Activated CD4-positive, alpha-beta T cell treated with anti-CD3 and anti-CD28 coated beads, Interleukin-2, amount 10 ng/mL, durations not matched to agents 24 days and 14 days (primary cell): ENCODE measurements at places on chromosomes 3 and 15.
A peak's percentile ranks its signal among the peaks of the same experiment; 100 is the strongest.

GRCh38 chr3:108677811-108678210 is 79.4 kb downstream of the RETNLB start:
- H3K4me3 ChIP-seq, result no peak overlapping the region
- H3K36me3 ChIP-seq, result peaks cover 13% of the 10 kb centered on the region
- H3K4me1 ChIP-seq, result peaks cover 10% of the 10 kb centered on the region
- H3K27ac ChIP-seq, result no peak overlapping the region

- H3K4me3 ChIP-seq, result no peak overlapping the region
- H3K27me3 ChIP-seq, result peaks cover 25% of the 10 kb centered on the region
- no peak for DNase-seq
Measured at GRCh38 chr15:69736161-69736560, 283.5 kb downstream of the RPLP1 start.

DNA sequence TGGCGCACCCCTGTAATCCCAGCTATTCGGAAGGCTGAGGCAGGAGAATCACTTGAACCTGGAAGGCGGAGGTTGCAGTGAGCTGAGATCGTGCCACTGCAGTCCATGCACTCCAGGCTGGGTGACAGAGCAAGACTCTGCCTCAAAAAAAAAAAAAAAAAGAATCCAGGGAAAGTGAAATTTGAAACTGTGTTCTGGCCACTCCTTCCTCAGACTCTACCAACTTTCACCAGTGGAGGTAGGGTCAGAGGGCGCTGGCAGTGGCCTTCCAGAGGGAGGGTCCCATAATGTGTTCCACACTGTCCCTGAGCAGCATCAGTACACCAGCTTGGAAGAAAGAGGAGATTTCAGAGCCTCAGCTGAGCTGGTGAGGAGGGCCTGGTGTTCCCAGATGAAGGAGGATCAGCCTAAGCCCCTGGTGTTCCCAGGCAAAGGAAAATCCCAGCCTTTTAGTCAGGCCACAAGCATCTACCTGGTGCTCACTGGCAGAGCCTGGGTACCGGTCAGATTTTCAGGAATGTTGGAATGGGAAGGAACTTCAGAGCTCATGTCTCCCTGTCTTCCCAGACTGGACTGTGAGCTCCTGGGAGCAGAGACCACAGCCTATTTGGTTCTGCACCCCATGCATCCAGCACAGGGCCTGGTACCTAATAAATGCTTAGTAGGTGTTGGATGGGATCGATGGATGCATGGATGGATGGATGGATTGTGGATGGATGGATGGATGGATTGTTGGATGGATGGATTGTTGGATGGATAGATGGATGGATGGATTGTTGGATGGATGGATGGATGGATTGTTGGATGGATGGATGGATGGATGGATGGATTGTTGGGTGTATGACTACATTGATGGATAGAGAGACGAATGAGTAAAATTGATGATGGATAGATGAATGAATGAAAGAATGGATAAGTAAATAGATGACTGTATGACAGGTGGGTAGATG is 117.9 kb downstream of the CORO2B start:
- peaks cover 2% of the 10 kb centered on the region for H3K27me3 ChIP-seq
- H3K27ac ChIP-seq, result no peak overlapping the region
- no peak for DNase-seq
- H3K36me3 ChIP-seq, result no peaks in the 10 kb centered on the region
- H3K4me1 ChIP-seq, result peaks cover 6% of the 10 kb centered on the region

- H3K27ac ChIP-seq, result no peak overlapping the region
- H3K27me3 ChIP-seq, result peaks cover 10% of the 10 kb centered on the region
- no peak overlapping the region for H3K4me3 ChIP-seq
- H3K36me3 ChIP-seq, result no peaks in the 10 kb centered on the region
- peak; percentile 92 for DNase-seq
Measured at GRCh38 chr3:136075218-136075808, 109.8 kb downstream of the PPP2R3A start.

- no peak overlapping the region for H3K4me3 ChIP-seq
- no peaks in the 10 kb centered on the region for H3K27me3 ChIP-seq
- DNase-seq, result no peak
- H3K36me3 ChIP-seq, result no peaks in the 10 kb centered on the region
- no peaks in the 10 kb centered on the region for H3K4me1 ChIP-seq
Measured at GRCh38 chr3:134937256-134938028, 142.4 kb downstream of the EPHB1 start.

DNA sequence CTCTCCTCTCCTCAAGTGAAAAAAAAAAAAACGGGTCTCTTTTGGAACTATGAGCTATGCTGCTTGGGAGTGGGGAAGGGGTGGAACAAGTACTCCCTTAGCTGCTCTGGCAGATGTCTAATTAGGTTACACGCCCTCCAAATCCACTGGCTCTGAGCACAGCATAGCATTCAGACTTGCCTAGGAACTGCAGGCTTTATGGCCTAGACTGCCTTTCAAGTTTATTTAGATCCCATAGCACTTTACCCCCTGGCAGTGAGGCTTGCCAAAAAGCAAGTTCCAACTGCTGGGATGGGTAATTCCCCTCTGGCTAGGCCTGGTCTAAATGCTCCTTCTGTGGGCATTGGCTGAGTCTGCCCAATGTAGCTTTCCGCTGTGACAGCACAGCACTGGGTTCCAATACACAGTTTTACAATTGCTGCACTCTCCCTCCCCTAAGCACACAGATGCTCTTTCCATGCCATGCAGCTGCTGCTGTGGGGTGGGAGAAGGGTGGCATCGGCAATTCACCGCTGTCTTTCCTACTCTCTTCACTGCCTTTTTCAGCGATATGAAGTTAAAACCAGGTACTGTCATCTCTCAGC is 152.8 kb downstream of the KCNAB1 start:
- H3K36me3 ChIP-seq, result no peaks in the 10 kb centered on the region
- no peak for DNase-seq
- no peaks in the 10 kb centered on the region for H3K4me1 ChIP-seq
- no peak overlapping the region for H3K4me3 ChIP-seq
